Naive B cell (primary cell): ENCODE measurements at places on chromosomes 7 and 10. TPM values are rescaled to one million over a fixed set of nuclear protein-coding genes. Genes with fewer than 3 reads are reported as not detected.

DNA sequence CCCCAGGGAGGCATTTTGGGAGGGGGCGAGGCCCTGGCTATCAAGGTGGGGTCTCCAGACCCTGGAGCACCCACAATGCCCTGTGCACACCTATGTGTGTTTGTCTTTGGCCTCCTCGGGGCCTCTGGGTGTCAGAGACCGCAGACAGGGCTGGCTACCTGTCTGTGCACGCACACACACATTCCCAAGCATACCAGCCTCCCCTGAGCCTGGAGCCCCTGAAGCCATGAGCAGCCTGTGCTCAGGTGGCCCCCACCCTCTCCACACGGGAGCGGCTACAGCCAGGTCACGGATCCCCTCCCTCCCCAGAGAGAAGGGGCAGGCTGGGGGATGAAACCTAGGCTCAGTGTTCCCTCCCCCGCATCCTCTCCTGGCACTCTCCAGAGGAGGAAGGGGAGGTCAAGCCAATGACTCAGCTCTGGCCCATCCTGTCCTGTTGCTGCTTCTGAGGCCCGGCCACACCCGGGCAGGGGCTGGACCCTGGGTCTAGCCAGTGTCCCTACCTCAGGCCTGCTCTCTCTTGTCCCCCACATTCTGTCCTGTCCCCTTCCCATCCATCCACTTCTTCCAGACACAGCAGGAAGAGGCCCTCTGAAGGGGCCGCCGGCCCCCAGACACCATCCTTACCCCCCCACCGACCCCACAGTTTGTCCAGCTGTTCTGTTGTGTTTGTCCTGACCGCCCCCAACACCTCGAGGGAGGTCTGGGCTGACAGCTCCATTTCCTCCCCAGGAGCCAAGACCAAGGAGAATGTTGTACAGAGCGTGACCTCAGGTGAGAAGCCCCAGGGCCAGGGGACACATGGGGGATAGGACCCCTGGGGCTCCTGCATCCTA, 720 bp downstream of the SNCG start:
- no peaks in the 10 kb centered on the region for H3K4me1 ChIP-seq
- H3K4me3 ChIP-seq = no peak overlapping the region
- no peak overlapping the region for H3K27ac ChIP-seq
- no peaks in the 10 kb centered on the region for H3K36me3 ChIP-seq
- no peak for DNase-seq

The ARHGEF35 gene
- 4.0 TPM for polyA plus RNA-seq

GRCh38 chr10:484925-485661, 204.4 kb downstream of the DIP2C start:
- H3K4me3 ChIP-seq = peak overlapping the region; percentile 95
- H3K36me3 ChIP-seq = no peaks in the 10 kb centered on the region
- peaks cover 4% of the 10 kb centered on the region for H3K27me3 ChIP-seq

GRCh38 chr10:83734278-83734677, 405.0 kb upstream of the GHITM start:
- no peaks in the 10 kb centered on the region for H3K36me3 ChIP-seq
- no peaks in the 10 kb centered on the region for H3K27me3 ChIP-seq
- H3K4me1 ChIP-seq = no peaks in the 10 kb centered on the region
- no peak overlapping the region for H3K4me3 ChIP-seq
- no peak overlapping the region for H3K27ac ChIP-seq
